ENCODE measurements at places on chromosomes 2 and 18.

DNA sequence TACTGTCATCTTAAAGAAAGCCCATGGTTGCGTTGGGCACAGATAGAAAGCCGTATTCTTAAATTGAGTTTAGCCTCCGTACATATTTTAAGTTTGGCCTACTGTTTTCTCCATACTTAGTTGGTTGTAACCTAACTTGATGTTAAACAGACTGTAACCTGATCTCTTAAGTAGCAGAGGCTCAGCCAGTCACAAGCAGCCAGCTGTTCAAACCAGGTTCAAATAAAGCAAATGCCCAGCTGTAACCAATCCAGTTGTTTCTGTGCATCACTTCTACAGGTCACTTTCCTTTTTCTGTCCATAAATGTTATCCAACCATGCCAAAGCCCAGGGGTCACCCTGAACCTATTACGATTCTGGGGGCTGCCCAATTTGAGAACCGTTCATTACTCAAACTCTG, 10.0 kb upstream of the THADA start:
- no peak for DNase-seq

DNA sequence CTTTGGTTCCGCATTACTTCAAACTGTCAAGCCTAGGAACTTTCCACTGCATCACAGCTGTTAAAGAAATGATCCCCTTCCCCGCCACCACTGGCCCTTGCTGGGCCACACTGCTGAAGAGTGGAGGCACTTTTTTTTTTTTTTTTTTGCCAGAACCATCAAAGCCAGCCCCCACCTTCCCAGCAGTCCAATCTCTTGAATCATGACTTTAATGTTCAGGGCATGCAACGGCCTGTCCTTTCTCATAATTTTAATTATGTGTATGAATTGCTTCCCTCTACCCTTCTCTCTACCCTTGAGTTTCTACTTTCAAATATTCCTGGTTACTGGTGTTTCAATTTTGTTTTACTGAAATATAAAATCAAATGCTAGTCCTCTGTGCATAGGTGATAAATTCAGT, 102.1 kb upstream of the LMAN1 start:
- no peak for DNase-seq

GRCh38 chr18:48356151-48356745, 52.9 kb downstream of the ZBTB7C start:
- no peak for DNase-seq

- no peak for DNase-seq
Observed at GRCh38 chr2:18605115-18605514, 15.7 kb upstream of the NT5C1B start.

DNA sequence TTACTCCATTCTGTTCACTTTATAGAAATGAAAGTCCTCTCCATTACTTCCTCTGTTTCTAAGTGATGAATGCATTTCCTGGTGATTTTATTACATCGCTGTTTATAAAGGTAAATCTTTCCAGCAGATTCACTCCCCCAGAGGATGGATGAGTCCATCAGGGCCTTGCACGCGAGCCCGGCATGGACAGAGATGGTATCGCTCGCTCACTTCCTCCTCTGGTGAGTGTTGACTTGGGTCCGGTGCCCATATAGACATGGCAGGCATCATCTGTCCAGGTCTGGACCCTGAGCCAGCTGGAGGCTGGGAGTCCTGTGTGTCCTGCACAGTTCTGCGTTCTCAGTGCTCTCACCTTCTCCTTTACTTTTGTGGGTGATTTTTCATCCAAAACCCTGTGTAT, 733.6 kb upstream of the SALL3 start:
- DNase-seq, result no peak

DNA sequence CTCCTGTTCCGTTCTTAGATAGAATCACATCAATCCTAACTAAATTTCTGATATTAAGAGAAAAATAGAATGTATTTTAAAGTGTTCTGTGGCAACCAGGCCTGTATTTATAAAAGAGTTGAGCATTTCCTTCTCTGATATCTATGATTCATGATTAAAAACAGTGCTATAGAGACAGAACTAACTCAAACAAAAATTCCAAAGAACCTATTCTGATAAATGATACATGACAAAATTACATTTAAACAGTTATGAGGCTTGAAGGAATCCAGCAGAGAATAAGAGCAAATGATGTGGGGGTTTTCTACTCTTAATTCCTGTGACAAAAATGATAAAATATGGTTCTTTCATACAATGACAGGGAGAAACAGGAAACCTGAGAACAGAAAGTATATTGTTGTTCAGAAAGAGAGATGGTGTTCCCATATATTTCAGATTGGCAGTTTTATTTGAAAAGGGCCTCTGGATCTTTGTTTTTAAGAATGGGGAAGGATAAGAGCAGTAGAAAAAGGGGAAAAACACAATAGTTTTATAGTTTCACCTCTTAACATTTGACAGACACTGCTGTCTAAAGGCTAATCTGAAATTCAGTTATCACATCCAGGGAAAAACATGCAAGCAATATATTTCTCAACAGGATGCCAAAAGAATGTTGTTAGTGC, 944.3 kb downstream of the LRP1B start:
- no peak for DNase-seq

- no peak for DNase-seq
Observed at GRCh38 chr18:31237142-31237541, 74.5 kb upstream of the DSC1 start.

DNA sequence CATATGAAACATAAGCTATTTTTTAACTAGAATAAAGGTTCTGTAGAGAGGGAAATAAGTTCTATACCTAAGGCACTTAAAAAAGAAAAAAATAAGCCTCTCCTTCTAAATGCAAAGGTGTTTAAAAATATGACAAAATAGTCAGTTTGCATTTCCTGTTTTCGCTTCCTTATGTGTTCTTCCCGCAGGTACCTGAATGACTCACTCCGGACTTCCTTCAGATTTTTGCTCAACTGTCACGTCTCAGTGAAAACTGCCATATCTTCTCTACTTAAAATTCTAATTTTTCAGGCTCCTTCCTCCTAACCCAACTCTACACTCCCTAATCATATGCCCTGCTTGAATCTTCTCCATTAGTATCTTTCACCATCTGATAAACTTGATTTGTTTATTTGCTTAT, 1333.1 kb downstream of the LRP1B start:
- DNase-seq, result no peak

- DNase-seq, result no peak
Observed at GRCh38 chr18:62128157-62128556, 58.7 kb downstream of the PIGN start.

DNA sequence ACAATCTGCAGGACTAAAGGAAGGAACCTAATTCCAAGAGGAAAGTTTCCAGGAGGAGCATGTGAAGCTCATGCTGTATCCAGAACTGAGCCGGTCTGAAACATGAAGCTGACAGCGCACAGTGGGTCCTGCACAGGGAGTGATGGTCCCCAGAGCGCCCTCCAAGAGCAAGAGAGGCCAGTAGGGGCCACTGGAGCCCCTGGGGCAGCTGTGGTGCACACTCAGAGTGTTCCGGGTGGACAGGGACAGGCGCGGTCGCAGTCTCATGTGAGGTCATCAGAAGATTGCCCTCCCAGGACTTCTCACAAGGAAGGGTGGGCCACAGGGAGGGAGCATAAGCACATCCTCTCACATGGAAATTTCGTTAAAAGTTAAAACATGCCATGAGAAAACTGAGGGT, 355.9 kb downstream of the EIPR1 start:
- no peak for DNase-seq

All from stimulated activated CD8-positive, alpha-beta memory T cell treated with anti-CD3 and anti-CD28 coated beads, Interleukin-2, amount 100 ng/mL, for 48 hours (primary cell).